ENCODE measurements at places on chromosomes 2 and 18.

GRCh38 chr2:226115832-226116200 is 683.8 kb downstream of the IRS1 start:
- DNase-seq: no peak

GRCh38 chr2:229416116-229416694 is 145.1 kb upstream of the PID1 start:
- DNase-seq: no peak

GRCh38 chr2:163887182-163887581 is 151.4 kb upstream of the FIGN start:
- DNase-seq: no peak

DNA sequence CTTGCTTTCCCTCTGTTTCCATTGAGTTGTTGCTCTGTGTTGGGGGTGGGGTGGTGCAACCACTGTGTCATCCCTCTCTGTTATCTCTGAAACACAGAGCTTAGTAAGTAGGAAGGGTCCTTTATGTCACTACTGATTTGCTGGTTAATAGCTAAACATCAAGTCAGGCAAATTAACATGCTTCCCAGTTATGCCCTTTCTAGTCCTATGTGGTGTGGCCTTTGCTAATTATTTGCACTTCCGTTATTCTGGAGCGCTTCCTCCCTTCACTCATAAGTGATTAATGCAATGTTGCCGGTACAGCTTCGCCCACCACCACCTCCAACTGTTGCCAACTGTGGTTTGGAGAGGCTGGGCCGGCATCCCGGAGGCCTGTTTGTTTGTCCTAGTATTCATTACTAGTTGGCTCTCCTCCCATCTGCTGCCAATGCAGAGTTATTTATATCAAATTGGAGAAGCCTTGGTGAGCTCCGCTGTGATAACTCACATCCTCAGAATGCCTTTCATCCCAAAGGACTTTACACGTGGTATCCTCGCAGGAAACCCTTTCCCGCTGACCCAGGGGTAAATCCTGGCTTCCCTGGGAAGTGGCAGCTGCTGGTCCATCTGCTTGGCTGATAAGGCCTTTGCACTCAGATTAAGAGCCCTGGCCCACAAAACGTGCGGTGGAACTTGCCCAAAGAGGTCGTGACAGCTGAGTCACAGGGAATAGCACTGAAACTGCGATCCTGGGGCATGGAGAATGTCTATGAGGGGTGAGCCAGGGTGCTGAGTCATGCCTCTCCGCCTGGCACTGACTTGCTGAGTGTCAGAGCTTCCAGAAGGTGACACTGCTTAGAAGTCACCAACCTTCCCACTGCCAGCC is 72.0 kb upstream of the ZCCHC2 start:
- no peak for DNase-seq

DNA sequence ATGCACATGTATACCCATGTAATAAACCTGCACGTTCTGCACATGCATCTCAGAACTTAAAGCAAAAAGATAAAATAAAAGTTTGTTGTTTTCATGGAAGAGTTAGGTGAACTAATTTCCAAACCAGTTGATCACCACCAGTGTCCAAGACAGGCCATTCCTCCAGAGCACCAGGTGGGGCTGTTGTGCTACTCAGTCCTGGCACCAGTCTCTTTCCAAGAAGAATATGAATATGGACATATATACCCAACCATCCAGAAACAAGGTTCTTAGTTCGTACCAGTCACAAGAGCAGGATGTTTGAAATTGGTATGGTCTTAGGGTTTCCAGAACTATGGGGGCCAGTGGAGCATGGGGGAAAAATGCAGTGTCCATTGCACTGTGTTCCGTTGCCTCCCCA is 17.2 kb upstream of the TNP1 start:
- DNase-seq: no peak

- DNase-seq: peak; percentile 60
These were observed 119.0 kb upstream of the ZFP36L2 start for GRCh38 chr2:43345391-43345813.

All from COLO829 (cell line).